Activated T-cell treated with anti-CD3 and anti-CD28 coated beads for 24 hours (primary cell): ENCODE measurements at places on chromosomes 16 and 17.

- DNase-seq: no peak
Measured at GRCh38 chr16:50902457-50902856, 160.6 kb downstream of the CYLD start.

DNA sequence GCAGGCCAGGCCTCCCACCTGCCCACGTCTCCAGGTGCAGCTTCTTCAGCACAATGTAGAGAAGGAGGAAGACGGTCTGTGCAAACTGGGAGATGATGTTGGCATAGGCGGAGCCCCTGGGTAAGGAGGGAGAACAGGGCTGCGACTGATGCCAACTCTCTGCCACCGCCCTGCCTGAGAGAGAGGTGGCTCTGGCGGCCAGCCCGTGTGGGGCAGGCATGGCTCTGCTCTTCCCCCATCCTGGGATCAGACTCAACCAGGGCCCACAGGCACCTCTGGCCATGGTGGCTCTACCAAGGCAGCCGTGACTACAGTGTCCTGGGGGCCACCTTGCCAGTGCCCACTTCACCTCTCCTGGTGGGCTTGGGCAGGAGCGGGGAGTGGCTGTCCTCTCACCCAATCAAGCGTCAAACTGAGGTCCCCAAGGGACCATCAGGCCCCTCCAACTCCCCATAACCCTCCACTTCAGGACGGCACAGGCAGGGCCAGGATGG lies 8.6 kb downstream of the SLC47A2 start:
- no peak for DNase-seq

DNA sequence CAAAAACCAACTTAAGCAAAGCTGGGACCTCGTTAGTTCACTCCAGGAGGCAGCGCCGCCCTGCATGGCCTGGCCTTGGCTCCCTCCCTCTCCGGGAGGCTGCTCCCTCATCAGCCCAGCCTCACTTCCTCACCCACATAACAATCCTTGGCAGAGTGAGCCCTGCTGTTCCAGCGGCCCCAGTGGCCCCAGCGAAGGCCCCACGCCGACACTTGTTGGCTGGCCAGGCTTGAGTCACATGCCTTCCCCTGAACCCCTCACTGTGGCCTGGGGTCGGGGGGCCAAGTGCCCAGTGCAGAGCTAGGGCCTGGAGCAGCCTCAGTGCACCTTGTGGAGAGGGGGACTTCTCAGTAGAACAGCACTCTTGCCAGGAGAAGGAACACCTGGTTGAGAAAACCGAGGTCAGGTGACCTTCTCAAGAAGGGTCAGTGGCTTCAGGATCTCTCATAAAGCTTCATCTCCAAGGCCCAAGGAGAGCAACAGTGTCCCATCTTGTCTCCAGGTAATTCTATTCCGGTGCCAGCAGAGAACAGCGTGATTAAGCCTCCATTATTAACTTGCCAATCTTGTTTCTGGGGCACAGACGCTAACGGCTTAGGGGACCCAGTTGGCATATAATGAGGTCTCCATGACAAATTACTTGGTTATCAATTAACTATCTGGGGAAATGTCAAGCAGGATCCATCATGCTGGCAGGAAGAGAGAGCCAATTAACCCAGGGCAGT lies 26.8 kb downstream of the ENDOV start:
- no peak for DNase-seq

DNA sequence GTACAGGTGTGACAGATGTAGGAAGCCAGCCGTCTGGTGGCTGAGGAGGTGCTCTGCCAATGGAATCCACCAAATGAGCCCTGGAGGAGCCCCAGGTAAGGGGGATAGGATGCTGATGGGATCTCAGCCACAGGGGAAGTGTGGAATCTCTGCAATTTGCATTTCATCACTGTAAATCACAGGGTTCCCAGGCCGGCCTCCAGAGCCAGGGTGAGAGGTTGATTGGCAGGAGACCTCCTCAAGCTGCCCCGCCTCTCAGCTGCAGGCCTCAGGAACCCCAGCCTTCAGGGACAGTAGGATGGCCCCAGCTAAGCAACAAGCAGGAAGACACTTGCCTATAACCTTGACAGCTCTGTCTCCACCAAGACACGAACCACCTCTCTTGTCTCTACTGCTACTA lies 39.4 kb downstream of the RTN4RL1 start:
- no peak for DNase-seq

DNA sequence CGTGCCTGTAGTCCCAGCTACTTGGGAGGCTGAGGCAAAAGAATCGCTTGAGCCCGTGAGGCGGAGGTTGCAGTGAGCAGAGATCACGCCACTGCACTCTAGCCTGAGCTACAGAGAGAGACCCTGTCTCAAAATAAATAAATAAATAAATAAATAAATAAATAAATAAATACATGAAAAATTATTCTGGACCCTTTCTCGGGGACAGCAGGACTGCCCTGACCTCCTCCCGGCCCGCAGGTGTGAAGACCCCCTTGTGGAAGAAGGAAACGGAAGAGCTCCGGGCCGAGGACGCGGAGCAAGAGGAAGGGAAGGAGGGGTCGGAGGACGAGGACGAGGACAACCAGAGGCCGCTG lies 3.1 kb downstream of the C17orf50 start:
- DNase-seq: no peak

GRCh38 chr16:23506606-23506994 lies 3.7 kb downstream of the GGA2 start:
- DNase-seq: no peak

DNA sequence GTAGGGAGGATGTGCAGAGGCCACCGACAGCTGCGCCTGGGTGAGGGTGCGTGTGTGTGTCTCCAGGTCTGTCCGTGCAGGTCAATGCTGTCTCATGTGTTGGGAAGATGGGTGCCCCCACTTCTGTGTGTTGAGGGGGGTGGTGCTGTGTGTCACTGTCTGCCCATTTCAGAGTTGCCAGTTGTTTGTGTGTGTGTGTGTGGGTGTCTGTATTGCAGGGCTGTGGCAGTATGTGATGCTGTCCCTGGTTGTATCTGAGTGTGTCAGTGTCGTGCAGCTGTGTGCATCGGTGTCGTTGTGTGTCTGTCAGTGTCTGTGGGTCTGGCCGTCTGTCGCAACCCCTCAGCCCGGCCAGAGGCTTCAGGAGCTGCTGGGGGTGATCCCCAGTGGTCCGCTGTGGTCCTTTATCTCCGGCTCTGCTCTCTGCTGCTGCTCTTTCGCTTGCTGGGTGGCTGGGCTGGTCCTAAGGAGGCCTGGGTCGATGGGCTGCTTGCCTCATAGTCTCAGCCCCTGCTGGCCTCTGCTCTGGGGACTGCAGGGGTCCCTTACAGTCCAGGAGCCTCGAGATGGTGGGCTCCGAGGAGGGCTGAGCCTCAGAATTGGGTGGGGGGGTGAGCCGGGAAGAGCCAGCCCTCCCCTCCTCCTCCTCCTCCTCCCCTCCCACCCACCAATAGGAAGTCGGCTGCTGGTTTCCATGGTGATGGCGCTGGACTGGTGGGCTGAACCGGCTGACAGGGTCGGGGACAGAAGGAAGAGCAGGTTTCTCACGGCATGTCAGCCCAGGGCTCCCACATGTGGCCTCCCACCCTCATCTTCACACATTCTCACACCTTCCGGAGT lies at the start of gene TSPOAP1:
Gene TSPOAP1, minus strand, starts transcription at position 601 of the 840 bp plus-strand sequence. CDS start 875 bp downstream, outside the sequence.
- DNase-seq: peak; percentile 84

DNA sequence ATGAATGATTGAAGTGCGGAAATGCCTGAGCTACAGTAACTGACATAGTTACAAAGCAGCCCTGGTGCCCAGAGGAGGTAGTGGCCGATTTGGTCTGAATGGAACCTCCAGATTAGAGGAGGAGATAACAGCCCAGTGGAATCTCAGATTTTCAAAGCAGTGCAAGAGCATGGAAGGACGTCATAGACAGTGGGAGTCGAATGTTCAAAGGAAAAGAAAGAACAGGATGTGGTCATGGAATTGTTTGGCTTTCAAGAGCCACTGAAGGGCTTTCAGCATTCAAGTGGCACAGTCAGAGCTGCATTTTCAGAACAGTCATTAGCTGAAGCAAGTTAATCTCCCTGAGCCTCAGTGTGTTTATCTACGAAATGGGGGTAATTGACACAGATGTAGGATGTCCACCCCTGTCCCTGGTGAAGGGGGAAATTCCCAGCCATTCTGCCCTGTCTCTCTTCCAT lies 104.6 kb upstream of the CACNG3 start:
- peak; percentile 2 for DNase-seq

DNA sequence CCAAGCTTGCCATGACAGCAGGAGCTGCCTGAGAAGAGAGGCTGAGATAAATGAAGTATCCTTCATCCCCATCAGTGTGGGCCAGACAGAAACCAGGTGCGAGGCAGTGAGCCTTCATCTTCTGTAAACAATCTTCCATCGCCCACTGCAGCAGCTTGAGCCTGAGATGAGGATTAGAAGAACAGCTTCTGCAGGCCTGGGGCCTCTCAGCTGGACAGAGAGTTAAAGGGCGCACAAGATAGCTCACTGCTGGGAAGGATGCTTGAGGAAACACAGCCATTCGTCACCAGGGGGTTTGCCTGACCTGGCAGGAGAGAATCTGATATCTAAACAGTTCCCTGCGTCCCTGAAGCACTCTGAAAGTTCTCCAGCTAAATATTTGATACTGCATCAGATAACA lies 27.1 kb downstream of the HOXB1 start:
- DNase-seq: no peak

- DNase-seq: no peak
Measured at GRCh38 chr17:76884995-76885893, 17.0 kb downstream of the MGAT5B start.

GRCh38 chr17:37051833-37052232 lies 103.1 kb downstream of the AATF start:
- DNase-seq: no peak
